Activated T-cell treated with anti-CD3 and anti-CD28 coated beads, Interleukin-2, amount 50 U/mL, for 48 hours (primary cell): ENCODE measurements at places on chromosomes 1 and 21.

- DNase-seq: no peak
These were observed 8.7 kb upstream of the CD34 start for GRCh38 chr1:207919523-207920170.

GRCh38 chr1:94550396-94550795, 8.8 kb upstream of the F3 start:
- DNase-seq: no peak

DNA sequence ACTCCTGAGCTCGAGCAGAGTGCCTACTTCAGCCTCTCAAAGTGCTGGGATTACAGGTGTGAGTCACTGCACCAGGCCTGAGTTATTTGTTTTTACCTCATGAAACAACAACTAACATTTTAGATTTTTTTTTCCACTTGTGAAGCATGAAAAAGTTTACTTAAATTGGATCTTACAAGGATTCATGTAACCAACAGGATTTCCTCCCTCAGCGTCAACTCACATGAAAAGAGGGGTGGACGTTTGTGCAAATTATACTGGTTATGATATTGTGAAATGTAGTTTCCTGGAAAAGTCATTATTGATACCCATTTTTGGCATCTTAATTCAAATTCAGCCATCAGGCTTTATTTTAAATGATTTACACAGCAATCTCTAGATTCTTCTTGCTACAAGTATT, 6.5 kb downstream of the CNST start:
- no peak for DNase-seq

GRCh38 chr1:190274721-190275120, 202.9 kb downstream of the BRINP3 start:
- DNase-seq: no peak

DNA sequence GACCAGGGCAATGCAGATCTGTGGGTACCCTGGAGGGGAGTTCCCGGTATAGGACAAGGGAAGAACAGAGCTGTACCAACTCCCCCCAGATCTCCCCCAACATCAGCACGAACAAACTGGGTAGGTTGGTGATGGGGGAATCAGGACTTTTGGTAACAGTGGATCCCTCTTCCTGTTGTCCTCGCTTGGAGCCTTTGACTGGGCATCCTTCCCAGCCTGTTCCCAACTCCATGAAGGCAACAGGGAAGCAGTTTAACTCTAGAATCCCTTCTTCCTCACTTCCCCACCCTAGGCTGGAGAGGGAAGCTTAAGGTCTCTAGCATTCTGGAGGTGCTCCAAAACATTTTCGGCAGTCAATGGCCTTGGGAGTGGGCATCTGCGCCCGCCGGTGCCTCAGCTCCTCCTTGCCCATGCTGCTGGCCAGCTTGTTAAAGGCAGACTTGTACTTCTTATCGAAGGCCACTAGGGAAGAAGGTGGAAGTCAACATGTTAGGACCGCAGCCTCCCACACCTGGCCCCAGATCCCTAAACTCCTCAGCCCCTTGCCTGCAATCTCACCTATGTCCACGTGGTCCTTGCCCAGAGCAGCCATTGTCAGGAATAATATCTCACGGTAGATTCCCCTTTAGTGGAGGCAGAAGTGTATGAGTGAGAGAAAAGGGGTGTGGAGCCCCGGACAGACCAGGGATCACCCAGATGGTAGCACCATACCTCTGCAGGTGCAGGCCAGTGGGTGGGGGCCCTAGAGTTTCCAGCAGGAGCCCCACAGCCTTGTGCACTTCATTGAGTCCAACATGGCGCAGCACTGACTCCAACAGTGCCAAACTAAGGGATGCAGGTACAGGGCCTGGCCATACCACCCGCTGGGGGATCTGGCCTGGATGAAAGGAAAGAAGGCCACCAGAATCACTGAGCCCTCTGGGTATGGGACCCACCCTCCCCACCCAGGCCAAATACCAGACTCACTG, 7.5 kb upstream of the GATAD2B start:
- DNase-seq: no peak

GRCh38 chr1:225877580-225877979, 4.6 kb downstream of the TMEM63A start:
- peak; percentile 44 for DNase-seq

DNA sequence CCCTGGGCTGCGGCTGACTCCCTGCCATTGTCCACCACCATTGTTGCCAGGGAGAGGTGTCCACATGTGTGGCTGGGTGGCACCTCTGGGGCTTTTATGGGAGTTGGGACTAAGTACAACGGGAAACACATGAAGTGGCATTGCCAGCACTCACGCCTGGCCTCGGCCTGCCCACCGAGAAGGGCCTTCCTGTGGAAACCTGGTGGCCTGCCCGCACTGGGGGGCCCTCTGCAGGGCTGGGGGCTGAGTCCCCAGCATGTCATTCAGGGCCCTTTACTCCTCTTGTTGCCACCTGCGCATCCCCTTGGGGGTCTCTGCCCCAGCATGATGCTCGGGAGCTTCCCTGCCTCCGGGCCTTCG, 35.5 kb upstream of the RUNX3 start:
- no peak for DNase-seq

DNA sequence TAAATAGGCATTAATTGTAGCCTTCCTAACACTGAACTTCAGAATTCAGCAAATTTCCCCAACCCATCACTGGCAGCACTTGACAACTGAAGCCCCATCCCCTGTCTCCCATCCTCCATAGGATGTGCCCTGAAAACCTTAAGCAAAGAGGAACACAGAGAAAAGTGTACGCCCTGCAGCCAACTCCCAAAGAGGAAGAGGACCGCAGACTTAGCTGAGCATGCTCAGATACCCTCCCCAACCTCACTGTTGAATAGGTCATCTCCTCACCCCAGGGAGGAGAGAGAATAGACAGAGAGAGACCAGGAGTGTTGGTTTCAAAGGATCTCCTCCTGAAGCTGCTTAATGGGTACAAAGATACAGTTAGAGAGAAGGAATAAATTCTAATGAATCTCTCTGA, 50.5 kb downstream of the CD2 start:
- DNase-seq: peak; percentile 56
